ENCODE measurements at places on chromosomes 5 and 9.

GRCh38 chr9:131024978-131025868, 16.2 kb downstream of the LAMC3 start:
- no peak for DNase-seq

- DNase-seq: no peak
Measured at GRCh38 chr9:135992486-135993408, 31.6 kb upstream of the UBAC1 start.

- DNase-seq: no peak
Measured at GRCh38 chr9:36759976-36760375, 187.3 kb downstream of the MELK start.

DNA sequence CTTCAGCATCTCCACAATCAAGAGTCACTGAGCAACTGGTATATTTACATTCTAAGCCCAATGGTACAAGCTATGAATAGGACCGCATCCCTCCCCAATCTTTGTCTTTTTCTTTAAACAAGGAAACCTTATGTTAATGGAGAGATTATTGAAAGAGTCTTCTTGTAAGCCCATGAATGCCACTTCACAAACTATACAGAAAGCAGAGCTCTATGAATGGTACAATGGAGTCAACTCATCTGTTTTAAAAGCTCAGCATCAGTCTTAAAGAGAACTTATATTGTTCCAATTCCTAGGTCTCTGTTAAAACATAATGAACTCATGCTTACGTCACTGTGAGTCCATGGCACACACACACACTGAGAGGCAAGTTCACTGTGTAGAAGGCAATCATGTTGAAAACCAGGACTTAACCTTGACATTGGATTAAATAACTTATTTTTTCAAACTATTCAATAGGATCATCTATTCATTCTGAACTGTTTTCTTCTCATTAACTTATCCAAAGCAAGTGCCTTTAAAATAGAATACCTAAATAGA, 4.5 kb downstream of the NREP start:
- DNase-seq: no peak

- DNase-seq: no peak
Measured at GRCh38 chr9:36969216-36969771, 64.8 kb downstream of the PAX5 start.

DNA sequence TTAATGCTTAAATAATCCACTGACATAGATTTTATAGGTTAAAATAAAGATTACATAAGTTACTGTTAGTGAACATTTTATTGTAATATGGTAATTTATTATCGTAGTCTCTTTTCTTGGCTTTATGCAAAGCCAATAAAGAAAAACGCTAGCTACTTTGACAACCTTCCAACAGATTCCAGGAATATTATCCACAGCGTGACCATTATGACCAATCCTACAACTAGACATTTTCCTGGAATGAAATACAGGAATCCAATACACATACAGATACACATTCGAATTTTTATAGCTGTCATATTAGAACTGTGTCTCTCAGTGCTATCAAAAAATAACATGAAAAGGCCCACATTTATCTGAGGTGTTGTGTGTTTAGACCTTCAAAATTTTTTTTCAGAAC, 13.1 kb downstream of the RPS23 start:
- DNase-seq: no peak

DNA sequence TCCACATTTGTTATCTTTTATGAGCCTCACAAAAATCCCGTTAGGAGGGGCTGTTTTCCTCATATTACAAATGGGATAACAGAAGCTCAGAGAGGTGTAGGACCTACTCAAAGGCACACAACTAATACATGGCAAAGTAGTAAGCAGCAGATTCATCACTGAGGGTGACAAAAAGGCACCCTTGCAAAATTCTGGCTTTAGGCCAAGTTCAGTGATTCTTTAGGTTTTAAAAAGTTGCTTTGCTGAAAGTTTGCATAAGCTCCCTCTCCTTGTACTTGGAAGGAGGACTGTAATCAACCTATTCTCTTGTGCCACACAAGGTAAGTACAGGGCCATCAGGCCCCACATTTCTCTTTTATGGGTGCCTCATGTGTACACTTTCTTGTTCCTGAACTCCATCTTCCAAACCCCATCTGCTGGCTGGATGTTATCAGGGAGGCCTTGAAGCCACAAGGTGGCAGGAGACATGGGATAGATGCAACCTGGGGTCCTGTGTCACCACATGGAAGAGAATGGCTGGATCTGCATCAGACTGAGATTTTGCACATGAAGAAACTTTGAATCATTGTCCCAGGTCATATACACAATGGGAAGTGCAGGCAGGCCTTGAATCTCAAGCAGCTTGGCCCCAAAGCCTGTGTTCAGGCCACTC, 311.6 kb downstream of the MSX2 start:
- no peak for DNase-seq

- DNase-seq: no peak
Measured at GRCh38 chr9:125189011-125189360, 617 bp downstream of the PPP6C start.

DNA sequence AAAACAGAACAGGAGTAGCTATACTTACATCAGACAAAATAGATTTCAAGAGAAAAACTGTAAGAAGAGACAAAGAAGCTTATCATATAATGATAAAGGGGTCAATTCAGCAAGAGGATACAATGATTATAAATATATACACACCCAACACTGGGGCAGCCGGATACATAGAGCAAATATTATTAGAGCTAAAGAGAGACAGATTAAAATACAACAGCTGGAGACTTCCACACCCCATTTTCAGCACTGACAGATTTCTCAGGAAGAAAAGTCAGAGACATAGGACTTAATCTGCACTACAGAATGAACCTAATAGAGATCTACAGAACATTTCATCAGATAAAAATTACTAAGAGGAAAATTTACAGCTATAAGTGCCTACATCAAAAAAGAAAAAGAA, 35.7 kb downstream of the OXCT1 start:
- DNase-seq: no peak

DNA sequence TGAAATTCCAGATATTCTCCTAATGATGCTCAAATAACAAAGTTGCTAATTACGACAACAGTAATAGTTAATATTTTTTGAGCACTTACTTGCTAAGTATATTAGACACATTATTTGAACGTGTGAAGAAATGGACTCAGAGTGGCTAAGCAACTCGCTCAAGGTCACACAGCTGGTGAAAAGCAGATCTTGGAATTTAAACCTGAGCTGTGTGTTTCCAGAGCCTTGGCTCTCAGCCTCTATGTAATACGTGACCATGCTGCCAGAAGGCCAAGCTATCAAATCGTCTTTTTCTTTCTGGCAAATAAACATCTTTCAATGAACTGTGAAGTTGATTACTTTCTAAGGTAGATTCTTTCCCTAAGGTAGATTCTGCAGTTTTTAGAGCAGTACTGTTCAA, 61.6 kb downstream of the KCTD16 start:
- DNase-seq: no peak

GRCh38 chr9:15352306-15352705, 45.3 kb upstream of the TTC39B start:
- no peak for DNase-seq

DNA sequence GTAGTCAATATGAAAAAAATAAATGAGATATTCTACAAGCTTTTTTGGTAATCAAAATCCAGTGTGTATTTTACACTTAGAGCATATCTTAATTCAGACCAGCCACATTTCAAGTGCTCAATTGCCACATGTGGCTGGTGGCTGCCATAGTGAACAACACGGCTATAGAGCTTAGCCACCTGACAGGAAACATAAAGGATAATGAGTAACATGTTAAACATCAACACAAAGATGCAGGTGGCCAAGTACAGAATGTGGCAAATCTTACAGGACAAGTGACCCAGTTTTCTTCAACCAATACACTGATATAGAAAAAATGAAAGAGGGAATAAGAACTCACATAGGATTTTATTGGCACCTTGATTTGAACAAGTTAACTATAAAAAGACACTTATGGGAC, 61.4 kb downstream of the KIF24 start:
- no peak for DNase-seq

GRCh38 chr5:92992073-92992472, 588.9 kb downstream of the NR2F1-AS1 start:
- no peak for DNase-seq

GRCh38 chr5:168300326-168301182, 9.1 kb downstream of the WWC1 start:
- DNase-seq: no peak

- no peak for DNase-seq
Measured at GRCh38 chr9:95495961-95496360, 20.8 kb downstream of the PTCH1 start.

Measured in stimulated activated CD4-positive, alpha-beta T cell treated with anti-CD3 and anti-CD28 coated beads, Interleukin-12 subunit alpha, Interleukin-12 subunit beta, amount 100 ng/mL, for 24 hours (primary cell).